ENCODE measurements at places on chromosomes 5 and 9.
A peak's percentile ranks its signal among the peaks of the same experiment; 100 is the strongest.

DNA sequence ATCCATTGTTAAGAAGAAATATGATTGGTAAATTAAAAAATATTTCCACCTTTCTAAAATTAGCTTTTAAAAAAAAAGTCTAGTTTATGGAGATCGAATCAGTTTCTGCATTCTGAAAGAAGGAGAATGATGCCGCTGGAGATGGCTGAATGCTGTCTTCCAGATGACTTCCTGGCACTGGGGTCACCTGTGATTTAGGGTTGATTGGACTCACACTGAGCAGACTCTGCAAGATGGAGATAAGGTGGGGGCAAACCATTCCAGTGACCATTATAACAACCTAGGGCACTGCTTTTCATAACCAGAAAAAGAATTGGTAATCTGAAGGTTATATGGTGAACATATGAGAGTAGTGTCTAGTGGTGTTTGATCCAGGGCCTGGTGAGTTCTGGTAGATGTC, 40.8 kb downstream of the RHOBTB3 start:
- no peak for DNase-seq

GRCh38 chr5:34455098-34455497, 201.0 kb upstream of the RAI14 start:
- DNase-seq: no peak

DNA sequence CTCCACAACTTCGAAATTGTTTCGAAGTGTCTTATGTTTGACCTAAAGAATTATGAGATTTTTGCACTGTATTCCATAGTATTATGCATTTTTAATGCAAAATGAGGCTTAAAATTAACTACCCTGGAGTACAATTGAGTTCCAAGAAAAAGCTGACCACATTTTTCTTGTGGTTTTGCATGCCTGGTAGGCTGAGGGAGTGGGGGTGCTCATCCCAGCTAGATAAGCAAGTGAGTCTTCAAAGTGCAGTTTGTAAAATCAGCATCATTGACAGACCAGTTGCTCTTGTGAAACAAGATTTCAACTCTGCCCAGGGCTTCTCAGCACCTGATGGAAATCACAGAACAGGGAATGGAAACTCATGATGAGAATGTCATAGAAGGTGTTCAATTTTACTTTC, 17.0 kb upstream of the NDUFS4 start:
- no peak for DNase-seq

GRCh38 chr9:124602204-124602603, 95.0 kb upstream of the NR5A1 start:
- no peak for DNase-seq

GRCh38 chr9:72476617-72477437, 44.6 kb upstream of the TMC1 start:
- peak; percentile 7 for DNase-seq

DNA sequence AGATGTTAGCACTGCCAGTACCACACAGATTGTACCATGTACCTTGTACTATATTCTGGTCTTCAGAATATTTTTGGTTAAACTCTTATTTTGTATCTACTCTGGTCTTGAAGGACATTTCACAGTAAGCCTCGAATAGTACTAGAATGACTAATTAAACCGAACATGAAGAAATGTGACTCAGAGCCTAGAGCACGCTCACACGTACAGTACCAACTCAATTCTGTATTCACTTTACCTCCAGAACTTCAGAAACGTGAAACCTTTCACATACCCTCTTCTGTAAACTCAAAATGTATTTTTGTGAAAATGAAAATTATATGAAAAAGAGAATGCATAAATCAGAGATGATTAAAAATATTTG, 112.8 kb downstream of the MVB12B start:
- DNase-seq: no peak

GRCh38 chr5:149265597-149265996, 6.1 kb upstream of the AFAP1L1 start:
- no peak for DNase-seq

DNA sequence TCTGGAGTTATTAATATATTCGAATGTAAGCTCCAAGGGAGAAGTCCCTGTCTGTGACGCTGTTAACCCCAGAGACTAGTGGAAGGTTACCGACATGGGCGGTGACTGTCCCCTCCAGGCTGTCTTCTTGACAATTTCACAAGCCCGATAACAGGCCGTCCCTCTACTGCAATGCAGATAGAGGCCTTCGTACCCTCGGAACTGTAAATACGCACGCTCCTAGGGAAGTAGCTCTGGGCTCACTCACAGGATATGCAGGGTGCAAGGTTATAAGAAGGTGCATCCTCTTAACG, 680 bp upstream of the RFK start:
- DNase-seq: peak; percentile 11

DNA sequence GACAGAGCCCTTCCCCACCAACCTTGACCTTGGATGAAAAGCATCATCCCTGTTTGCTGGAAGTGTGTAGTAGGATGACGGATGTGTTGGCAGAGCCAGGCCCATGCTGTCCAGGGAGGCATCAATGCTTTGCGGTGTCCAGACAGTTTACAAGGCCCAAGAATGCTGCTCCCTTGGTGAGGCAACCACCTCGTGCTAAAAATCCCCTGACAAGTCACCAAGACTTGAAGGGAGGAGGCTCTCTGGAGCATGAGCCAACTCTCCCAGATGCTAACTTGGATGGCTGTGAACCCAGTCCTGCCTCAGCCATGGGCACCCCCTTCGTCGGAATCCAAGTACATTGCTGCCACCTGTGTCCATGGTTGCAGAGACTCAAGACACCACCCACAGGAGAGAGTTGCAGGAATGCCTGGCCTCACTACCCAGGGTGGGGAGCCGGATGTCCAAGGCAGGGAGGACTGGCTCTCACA, 9.5 kb upstream of the NKD2 start:
- no peak for DNase-seq

DNA sequence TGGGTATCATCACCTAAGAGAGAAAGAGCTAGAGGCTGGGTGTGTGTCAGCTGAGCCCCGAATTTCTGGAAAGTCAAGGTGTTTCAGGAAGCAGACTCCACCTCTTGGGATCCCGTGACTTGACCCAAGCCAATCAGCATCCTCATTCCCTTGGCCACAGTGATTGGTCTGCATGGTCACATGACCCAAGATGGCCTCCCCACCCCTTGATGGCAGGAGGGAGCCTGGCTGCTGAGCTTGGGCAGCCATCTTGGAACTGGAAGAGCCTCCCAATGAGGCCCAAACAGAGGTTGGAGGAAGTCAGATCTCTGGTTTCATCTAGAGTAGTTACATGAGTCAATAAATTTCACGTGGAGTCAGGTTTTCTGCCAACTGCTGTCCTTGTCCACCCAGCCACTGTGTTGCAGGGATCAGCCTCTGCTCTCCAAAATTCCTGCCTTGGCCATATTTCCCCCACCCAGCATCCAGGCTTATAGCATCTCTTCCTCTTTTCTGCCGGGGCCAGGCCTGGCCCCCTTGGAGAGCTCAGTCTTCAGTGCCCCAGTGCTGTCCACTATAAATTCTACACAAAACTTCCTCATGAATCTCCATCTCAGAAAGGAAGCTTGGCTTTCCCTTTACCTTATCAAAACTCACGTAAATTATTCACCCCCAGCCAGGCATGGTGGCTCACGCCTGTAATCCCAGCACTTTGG, 17.2 kb upstream of the SUSD3 start:
- no peak for DNase-seq

GRCh38 chr9:114434878-114435311, 47.1 kb upstream of the AKNA start:
- no peak for DNase-seq

DNA sequence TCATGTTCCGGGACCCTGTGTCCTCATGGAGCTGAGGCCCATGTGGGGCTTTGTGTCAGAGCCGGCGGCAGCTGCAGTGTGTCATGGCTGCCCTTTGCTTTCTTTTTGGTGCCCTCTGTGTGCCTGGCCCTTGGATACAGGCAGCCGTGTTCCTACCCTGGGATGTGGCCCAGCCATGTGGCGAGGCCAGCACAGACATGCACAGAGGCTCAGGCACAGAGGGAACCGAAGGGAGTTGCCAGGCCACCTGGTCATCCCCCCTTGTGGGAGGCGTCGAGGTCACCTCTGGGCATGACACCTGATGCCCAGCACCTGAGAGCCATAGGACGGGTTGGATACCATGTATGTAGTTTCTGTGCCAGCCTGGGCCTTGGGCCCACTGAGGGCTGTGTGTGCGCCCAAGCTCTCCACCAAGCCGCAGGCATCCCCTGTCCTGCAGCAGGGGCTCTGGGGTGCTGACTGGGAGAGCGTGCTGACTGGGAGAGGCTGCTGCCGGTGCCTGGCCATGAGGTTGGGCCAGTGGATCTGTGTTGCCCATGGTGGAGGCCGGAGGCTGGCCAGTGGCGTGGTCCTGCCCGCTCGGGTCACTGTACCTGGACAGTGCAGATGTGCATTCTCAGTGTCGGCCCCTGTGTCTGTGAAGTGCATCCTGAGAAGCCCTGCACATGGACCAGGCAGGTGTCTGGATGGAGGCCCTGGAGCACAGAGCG, 4.8 kb downstream of the NKD2 start:
- DNase-seq: no peak

GRCh38 chr5:53820119-53820801, 259.8 kb downstream of the NDUFS4 start:
- no peak for DNase-seq

GRCh38 chr5:103910011-103910410, 347.4 kb upstream of the NUDT12 start:
- no peak for DNase-seq

DNA sequence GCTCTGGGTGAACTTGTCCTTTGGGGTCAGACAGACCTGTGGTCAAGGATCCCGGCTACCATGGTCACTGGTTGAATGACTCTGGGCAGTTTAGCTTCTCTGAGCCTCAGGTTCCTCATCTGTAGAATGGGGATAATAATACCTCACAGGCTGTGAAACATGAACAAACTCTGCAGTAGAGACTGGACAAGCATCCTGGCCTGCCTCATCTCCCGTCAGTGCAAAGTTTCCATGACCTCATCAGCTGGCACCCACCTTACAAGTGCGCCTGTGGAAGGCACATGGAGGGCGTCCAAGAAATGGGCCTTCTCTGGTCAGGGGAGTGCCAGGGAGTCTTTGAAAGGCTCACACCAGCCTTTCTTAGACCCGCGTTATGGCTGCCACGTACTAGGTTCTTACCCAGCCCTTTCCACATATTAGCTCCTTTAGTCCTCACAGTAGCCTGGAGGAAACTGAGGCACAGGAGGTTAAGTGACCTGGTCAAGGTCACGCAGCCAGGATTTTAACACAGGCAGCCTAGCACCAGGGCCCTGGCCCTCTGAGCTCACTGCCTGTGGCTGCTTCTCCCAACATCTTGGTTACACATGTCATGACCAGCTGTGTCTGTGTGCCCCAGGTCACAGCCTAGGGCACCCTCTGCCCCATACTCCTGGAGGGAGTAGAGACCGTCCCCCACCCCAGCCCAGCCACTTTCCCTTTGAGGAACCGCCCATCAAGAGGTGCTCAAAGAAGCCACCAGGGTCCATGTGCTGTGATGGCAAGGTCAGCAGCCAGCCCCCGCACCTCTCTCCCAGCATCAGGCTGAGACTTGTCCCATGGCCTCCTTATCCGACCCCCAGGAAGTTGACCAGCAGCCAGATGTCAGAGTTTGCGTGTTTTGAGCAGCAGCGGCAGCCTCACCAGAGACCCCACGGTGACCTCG, 39.4 kb upstream of the RPL26L1 start:
- no peak for DNase-seq

- DNase-seq: no peak
Measured at GRCh38 chr9:125969462-125969861, 222.3 kb downstream of the PBX3 start.

DNA sequence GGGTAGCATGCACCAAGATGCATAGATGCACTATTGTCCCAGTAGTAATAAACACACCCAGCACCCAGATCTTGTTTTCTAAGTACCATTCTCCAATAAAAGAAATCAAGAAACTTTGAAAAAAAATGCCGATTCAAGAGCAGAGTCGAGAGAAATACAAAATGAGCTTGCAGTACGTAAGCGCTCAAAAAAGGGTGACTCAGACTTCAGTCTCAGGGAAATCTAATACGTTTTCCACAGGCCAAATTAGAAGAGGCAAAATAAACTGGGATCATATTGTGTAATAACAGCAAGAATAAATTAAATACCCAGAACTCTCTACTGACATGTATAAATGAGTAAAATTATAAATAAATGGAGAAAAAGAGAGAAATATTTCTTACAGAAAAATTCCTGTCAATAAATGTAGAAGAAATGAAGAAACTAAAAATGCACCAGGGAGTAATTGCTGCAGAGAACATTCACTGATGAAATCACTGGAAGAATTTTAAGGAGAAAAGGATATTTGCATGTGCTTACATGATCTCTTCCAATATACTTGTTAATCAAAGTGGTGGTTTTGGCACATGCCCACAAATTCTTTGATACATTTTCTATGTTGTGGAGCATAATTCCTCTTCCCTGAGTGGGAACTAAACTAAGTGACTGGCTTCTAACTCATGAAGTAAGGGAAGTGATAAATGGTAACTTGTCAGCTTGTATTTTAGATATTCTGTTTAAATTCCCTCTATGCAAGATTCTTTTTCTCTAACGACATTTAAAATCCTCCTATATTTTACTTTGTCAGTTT, 567.6 kb upstream of the ADAMTS16 start:
- DNase-seq: no peak

Measured in activated T-helper 1 cell treated with anti-CD3 and anti-CD28 coated beads, Interleukin-2, amount 50 U/mL, for 16 hours (primary cell).